NCI-H1436 (cell line): ENCODE measurements at places on chromosomes 5 and 9.
A peak's percentile ranks its signal among the peaks of the same experiment; 100 is the strongest.

DNA sequence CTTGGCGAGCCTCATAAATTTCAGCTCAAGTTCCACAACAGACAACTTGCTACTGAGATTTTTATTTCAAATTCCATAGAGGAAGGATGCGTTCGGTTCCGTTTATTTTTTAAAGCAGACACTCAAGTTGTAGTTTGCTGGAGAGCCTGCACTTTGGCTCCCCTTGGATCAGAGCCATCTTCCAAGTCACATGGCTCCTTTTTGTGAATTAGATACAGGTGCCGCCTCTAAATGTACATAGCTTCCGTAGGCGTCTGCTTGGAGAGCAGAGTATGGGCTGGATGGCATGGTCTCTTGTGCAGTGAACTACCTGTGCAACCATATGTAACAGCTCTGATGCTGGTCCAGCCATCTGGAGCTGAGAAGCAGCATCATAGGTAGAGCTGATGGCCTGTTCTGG, 73.9 kb upstream of the WWC1 start:
- DNase-seq, result no peak

DNA sequence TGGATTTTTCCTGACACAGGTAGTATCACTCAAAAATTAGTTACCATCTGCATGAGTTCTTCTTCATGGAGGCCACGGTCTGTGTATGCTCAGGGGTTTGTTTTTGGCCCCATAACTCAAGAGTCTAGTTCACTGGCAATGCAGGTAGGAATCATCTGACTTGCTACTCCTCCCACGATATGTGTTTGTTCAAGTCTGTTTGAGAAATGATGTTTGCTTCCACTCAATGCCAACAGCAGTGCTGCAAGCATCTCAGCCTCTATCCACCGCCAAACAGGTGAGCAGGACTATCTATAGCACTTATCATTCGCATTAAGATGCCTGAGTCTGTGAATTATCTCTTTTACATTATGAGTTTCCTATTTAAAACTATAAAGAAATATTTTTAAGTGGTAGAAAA, 264.8 kb upstream of the PTGER4 start:
- no peak for DNase-seq

- DNase-seq, result no peak
Measured at GRCh38 chr9:88303721-88304451, 84.4 kb upstream of the SPIN1 start.

DNA sequence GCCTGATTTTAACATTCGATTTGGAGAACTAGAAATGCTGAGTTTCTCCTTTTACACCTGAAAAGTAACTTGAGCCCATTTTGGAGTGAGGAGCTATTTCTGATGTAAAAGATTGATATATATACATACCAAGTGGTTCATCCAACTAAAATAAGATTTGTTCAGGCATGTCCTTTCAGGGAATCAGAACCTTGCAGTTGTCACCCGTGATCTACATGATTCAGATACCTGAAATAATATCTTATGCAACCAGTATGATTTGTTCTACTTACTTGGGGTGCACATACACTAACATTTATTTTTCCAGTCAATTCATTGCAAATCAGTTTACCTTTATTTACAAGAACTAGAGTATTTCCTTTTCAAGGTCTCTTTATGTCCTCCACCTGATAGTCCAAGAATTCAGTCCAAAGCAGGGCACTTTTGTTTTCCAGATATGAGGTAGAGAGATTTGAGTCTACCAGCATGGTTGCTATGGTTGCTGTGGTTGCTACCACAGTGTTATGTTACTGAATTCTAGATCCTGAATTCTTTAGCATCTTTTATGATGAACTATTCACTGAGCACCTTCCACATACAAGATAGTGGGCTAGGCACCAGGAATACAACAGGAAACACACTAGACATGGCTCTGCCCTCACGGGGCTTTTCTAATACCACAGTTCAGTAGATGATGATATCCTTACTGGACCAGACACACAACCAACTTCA, 49.3 kb downstream of the CCL28 start:
- no peak for DNase-seq

DNA sequence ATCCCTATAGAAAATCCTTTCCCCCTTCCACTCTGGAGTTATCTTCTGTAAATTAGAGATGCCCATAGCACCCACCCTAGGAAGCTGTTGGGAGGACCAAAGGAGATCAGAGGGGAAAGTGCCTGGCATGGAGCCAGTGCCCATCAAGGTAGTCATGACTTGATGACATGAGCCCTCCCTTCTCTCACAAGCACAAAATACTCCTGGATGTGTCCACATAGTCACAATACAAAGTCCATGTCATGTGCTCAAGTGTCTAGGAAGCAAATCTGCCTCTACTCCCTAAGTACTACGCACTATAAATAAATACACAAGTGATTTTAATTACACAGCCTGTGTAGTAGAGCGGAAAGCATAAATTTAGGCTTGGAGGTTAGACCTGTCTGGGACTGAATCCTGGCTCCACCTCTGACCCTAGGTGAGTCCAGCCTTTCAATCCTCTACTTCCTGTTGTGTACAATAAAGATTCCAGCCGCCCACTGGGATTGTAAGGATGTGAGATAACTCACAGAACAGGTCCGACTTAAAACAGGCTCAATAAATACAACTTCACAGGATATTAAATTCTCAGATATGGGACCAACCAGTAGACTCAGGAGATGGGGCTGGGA, 30.6 kb downstream of the TTC39B start:
- DNase-seq, result no peak

GRCh38 chr5:88480801-88481499, 212.3 kb upstream of the TMEM161B start:
- DNase-seq, result no peak

DNA sequence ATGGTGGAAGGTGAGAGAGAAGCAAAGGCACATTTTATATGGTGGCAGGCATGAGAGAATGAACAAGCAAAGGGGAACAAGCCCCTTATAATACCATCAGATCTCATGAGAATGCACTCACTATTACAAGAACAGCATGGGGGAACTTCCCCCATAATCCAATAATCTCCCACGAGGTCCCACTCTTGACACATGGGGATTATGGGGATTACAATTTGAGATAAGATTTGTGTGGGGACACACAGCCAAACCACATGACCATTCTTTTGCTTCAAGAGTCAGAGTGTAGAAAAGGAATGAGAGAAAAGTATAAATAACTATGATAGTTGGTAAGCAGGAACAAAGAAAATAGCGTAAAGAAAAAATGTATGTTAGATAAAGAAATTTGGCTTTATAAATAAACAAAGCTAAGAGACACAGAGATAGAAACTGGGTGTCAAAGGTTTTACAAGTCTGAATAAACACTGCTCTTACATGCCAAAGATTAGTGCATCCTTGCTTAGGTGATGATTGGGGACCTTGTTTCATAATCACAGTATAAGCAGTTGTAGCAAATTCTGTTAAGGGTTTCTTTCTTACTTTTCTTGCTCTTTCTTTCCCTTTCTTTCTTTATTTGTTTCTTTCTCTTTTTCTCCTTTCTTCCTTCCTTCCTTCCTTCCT, 91.9 kb upstream of the PAPPA start:
- DNase-seq, result no peak

DNA sequence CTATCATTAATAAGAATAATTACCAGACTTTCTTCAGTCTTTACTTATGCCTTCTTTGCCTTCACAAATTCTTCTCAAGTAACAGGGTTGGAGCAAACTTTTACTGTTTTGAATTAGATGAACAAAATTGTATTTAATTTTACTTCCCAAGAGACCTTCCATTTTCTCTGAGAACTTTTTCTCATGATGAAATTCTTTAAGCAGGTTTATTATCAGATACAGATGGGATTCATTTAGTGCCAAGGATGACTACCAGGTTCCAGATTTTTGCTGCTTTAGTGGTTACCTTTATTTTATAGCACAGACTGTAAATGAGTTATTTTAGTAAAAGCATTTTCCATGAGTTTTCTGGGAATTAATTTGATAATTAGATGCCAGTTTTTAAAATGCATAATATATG, 125.1 kb downstream of the GDNF start:
- DNase-seq, result no peak

DNA sequence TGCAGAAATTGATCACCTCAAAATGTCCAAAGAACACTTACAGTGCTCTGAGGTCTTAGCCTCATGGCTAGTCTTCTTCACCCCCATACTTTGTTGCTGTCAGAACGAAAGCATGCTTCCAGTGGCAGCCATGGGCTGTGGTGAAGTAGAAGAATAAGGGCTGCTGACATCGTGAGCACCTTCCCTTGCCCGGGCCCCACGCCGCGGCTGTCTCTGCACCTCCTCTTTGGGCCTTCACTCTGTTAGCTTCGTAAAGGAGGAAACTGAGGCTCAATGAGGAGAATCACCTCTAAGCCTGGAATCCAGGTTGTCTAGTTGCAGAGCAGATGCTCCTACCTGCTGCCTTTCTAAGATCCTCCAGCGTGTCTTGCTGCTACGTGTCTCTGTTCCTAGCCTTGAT, 139.5 kb upstream of the SLC28A3 start:
- DNase-seq, result no peak

DNA sequence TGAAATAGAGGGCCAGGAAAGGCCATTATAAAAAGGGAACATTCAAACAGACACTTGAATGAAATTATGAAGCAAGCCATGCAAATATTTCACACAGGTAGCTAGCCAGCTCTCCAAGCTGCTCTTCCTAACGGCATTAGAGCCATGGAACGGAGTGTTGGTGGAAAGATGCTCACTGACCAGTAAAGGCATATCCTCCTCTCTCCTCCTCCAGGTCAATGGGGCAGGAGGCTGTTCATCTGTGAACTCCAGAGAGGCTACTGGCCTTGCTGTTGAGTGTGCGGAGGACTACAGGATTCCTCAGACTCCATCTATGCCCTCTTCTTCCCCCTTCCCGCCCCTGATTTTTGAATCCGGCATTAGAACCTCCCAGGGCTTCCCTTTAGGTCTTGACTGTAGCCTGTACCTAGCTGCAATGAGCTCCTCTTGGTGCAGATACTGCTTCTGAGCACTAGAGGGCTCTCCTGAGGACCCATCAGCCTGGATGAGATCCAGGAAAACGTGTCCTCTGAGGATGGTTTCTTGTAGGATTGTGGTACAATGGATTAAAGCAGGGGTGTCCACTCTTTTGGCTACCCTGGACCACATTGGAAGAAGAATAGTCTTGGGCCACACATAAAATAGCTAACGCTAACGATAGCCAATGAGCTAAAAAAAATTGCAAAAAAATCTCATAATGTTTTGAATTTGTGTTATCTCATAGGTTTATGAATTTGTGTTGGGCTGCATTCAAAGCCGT, 162.2 kb downstream of the SREK1 start:
- peak; percentile 67 for DNase-seq

DNA sequence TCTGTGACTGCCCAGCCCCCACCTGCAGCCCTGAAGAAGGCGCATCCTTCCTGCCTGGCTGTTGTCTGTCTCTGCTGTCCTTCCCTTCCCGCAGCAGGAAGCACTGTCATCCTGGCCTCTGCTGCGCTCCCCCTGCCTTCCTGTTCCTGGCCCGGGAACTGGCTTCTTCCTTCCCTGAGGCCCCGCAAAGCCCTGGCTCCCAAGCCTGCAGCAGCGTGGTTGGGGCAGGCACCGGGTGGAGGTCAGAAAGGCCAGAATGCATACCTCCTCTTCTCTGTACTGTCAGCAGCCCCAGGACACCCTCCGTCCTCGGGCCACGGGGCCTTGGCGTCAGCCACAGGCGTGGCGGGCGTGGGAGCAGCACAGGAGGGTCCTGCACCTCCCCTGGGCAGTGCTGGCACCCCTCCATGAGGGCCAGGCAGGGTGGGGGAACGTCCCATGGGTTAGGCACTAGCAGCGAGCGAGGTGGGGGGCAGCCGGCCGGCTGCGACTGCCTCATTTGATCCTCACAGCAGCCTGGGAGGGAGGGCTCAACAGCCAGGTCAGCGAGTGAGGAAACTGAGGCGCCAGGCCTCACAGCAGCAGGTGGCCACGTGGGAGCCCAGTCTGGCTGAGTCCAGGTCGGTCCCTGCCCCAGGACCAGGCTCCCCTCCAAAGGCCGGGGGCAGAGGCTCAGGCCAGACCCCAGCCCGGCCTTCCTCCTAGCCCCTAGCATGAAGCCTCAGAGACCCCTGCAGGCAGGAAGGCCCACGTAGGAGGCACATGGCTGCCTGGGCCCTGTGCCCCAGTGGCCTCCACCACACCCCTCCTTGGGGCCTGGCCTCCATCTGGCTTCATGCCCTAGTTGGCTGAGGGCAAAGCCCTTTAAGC, 9.4 kb downstream of the FLT4 start:
- no peak for DNase-seq

DNA sequence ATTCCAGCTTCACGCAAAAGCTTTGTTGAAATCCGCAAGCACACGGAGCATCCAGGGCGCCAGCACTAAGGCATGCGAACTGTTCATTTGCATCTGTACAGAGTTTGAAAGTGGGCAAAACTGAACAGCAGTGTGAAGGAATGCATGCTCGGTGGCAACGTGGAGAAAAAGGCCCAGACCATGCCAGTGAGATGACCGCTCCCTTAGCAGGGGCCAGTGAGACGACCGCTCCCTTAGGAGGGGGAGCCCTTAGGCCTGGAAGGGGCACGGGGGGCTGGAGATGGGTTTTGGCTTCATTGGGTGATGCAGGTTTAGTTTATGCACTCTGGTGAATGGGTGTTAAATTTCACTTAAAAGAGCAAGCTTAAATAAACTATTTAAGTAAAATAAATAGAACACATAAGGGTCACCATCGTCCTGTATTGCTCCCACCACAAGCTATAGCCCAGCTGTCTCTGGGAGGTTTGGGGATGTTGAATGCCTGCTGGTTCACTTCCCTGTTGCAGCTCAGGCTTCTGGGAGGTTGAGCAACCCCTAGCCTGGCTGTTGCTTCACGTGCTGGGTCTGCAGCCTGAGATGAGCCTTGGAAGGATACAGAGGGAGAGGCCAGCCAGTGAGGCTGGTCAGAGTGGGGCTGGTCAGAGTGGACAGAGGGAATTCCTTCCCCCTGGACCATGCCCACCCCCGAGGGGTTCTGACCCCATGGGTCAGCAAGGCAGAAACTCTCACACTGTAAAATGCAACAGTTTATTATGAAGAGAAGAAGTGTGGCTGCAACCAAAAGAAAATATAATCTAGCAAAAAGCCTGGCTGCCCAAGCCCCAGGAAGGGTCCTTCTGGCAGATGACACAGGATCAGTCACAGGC, 4.6 kb upstream of the FCN1 start:
- DNase-seq, result no peak

- DNase-seq, result no peak
Measured at GRCh38 chr9:107734256-107735013, 244.9 kb upstream of the KLF4 start.

- no peak for DNase-seq
Measured at GRCh38 chr9:80127920-80128319, 556.2 kb downstream of the TLE4 start.

GRCh38 chr5:20335978-20336377, 348.0 kb upstream of the CDH18 start:
- no peak for DNase-seq

GRCh38 chr9:86178503-86178902, 79.1 kb upstream of the GOLM1 start:
- no peak for DNase-seq

GRCh38 chr5:158658446-158659230, 441.1 kb downstream of the EBF1 start:
- no peak for DNase-seq

- no peak for DNase-seq
Measured at GRCh38 chr9:96884443-96884842, 30.1 kb upstream of the ZNF782 start.

DNA sequence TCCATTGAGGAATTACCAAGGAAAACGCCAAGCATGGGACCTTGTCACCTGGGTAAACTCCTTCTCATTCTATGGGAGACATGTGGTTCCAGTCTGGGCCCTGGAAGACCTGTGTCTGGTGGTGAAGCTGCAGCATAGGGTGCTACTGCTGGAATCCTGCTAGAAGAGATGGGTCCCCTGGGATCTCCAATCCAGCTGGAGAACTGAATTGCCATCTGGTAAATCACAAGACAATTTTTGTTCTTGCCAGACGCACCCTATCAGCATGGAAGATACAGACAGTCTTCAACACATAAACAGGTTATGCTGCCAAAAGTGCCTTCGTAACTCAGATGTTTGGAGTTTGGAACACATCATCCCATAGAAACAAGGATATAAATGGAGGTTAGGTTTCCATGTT, 424.0 kb upstream of the BRINP1 start:
- DNase-seq, result no peak
